ENCODE measurements at places on chromosomes 7 and 10.
A peak's percentile ranks its signal among the peaks of the same experiment; 100 is the strongest.

GRCh38 chr10:128865436-128866195, 601.4 kb upstream of the MGMT start:
- no peak for DNase-seq

DNA sequence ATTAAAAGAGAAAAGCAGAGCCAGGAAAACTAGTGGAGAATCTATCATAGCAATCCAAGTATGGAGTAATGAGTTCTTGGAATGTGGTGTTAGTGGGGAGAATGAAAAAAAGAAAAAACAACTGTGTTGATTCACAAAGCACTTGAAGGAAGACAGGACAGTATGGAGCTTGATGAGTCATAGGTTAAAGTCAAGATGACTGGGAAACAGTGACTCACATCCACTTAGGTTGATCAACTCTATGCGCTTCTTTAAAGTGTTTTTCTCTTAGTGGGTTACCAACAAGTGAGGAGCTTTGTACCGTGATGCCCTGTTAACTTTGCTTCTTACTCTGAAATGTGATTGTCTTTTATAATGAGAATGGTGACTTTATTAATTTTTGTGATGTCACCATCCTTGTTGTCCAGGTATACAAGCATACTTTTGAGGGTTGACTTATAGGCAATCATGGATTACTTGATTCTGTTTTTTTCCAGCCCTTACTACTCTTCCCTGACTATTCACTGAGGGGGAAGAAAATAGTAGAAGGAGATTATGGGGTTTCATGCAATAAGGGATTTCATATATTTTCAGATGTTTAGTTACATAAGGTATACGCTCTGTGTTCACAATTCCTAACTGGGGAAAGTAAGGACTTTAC, 32.1 kb upstream of the MDFIC start:
- peak; percentile 5 for DNase-seq

- no peak for DNase-seq
These were observed 160.2 kb downstream of the PKD1L1 start for GRCh38 chr7:47788083-47788482.

- DNase-seq, result no peak
These were observed 765 bp downstream of the CCAR1 start for GRCh38 chr10:68721673-68722335.

All from AML-193 (cell line).